Fibroblast of the aortic adventitia (primary cell): ENCODE measurements at places on chromosomes 7 and 10.
A peak's percentile ranks its signal among the peaks of the same experiment; 100 is the strongest.

DNA sequence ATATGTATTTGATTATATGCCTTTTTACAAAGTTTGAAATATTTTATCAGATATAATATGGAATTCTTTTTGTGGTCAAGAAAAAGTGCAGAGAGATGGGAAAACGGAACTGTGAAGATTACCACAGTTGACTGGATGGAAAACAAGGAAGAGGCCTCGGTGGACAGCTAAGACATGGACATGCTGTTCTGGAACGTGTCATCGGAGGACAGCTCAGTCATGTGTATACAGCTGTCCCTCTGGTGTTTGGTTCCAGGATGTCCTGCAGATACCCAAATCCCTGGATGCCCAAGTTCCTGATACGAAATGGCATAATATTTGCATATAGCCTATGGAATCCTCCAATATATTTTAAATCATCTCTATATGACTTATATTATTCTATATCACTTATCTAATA, 49.4 kb downstream of the TRIL start:
- no peak for DNase-seq

DNA sequence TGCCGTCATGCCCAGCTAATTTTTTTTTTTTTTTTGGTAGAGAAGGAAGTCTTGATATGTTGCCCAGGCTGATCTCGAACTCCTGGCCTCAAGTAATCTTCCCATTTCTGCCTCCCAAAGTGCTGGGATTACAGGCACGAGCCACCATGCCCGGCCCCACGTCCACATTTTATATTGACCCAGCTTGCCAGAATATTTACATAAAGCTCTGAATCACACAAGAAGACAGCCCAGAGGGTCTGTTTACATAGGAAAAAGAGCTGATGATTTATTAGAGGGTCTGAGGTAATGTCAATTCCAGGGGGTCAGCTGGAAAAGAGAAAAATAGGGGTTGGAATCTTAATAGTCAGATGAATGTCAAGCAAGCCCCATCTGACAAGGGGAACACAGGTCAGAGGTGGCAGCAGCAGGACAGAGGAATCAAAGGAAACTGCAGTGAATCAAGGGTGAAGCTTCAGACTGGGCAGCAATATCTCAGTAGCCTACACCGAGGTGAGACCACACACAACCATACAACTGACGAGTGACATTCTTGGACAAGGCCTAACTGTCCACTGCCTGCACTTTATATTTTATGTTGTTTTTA, 15.8 kb upstream of the SLF2 start:
- no peak for DNase-seq

DNA sequence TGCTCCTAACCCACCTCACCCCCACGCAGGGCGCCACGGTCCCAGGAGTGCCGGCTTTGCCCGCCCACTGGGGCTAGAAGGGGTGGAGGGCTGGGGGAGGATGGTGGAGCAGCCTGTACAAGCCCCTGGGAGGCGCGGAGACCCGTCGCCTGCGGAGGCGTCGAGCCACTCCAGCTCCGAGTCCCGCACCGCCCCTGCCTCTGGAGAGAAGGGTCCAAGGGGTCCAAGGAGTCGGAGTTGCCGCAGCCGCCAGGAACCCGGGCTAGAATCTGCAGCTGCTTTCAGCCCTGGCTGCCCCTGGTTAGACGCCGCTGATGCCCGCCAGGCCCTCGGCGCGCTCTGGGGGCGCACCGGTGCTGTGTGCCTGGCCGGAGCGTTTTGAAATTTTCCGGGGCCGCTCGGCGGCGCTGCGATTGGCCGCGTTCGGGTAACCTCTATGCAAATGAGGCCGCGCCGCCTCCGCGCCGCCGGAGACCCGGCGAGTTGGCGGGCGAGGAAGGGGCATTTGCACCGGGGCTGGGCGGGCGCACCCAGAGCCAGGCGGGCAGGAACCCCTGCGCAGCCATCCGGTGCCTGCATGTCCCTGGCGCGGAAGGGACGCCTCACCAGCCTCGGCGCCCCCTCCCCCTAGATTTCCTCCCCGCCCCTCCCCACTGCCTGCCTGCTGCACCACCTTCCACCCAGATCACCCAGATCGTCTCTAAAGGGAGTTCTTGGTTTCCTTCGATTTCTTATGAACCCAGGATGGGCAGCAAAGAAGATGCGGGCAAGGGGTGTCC, at the start of gene HMX2:
Gene HMX2, plus strand, starts transcription at position 502 of the 779 bp plus-strand sequence. Its CDS starts 243 bp downstream, at position 745.
- no peak for DNase-seq

DNA sequence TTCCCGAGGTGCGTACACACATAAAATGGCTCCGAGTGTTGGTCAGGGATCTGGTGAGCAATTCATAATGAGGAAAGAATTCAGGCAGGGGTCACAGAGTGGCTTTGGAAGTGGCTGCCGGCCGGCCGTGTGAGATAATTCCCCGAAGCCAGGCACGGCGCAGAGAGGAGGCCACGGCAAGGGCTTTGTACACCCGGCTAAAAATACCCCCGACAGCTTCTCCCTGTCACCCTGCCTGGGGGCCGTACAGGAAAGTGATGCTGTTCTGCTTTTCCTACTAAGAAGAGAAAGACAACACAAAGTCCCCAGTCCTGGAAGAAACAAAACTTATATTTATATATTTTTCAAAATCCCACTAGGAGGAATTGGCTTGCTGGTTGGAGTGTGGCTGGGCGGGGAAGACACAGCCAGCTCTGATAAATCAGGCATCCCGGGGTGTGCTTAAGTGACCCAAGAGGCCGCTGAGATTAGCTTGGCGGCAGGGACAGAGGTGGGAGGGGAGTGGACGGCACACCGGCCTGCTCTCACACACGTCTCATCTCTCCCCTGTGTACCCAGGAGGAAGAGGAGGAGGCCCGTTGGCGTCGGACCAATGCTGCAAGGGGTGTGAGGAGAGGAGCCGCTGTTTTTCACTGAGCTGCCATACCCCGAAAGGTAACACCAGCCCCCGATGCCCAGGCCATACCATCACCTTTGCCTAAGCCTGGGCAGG, 70.5 kb downstream of the ZMIZ1 start:
- peak; percentile 92 for DNase-seq

- DNase-seq: no peak
Measured at GRCh38 chr10:104113376-104113956, 8.5 kb upstream of the SFR1 start.

DNA sequence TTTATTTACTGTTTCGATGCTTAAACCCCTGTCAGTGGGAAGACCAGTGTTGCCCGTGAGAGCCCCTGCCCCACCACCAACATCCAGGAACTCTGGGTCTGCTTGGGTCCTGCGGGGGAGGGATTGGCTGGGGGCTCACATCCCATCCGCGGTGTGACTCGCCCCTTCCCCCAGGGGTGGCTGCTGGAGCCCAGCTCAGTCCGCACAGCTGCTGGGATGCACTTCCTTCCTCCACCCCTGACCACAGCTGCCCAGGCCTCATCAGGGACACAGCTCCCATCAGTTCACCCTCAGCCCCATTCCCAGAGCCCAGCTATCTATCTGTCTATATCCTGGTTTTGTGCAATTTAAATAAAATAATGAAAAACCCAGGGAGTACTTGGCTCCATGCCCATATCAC, 54.5 kb downstream of the JAKMIP3 start:
- no peak for DNase-seq

DNA sequence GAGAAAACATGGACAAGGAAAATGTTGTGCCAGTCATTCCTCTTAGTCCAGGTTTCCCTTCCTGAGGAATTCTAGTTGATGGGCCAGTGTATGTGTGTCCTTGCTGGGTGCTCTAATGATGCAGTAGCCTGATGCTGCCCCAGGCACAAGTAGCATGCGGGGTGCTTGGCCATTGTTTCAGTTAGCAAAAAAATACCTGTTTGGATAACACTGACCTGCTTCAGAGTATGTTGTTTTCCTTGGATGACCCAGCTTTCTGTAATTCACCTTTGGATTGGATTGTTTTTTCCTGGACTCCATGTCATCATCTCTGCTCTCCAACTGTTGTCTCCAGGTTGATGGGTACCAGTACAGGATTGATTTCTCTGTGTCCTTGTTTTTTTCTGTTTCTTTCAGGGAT, 169.2 kb downstream of the SND1 start:
- no peak for DNase-seq
